Midbrain (tissue), 1 donor: ENCODE measurements at places on chromosomes 3 and 15.
A peak's percentile ranks its signal among the peaks of the same experiment; 100 is the strongest.

DNA sequence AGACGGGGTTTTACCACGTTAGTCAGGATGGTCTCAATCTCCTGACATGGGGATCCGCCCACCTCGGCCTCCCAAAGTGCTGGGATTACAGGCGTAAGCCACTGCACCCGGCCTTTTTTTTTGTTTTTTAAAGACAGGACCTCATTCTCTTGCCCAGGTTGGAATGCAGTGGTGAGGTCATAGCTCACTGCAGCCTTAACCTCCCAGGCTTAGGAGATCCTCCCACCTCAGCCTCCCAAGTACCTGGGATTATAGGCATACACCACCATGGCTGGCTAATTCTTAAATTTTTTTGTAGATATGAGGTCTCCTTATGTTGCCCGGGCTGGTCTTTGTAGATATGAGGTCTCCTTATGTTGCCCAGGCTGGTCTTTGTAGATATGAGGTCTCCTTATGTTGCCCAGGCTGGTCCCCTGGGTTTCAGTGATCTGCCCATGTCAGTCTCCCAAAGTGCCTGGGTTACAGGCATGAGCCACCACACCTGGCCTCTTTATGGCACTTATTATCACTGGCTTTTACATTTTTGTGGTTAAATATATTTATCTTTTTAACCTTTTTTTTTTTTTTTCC is 82.3 kb upstream of the RNU6-1 start:
- no peak for DNase-seq

DNA sequence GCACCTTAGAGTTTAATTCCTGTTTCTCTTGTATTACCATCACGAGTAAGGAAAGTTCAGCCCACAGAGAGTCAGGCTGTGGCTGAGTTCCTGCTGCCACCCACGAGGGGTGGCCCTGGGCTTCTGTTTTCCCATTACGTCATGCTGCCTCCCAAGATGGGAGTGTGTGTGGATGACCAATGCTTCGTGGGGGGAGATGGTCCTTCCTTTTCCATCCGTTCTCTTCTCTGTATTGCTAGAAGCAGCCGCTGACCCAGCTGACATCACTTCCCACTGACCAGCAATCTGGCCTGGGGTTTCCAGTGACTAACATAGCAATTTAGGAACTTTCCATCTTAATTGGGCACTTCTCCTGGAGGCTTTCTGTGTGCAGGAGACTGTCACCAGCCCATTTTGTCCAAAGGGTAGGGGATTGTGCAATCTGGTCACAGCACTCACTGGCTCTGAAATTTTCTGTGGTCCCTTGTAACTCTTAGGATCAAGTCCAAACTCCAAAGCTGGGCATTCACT is 9.3 kb downstream of the IRAK2 start:
- peak; percentile 39 for DNase-seq

GRCh38 chr15:96053781-96054428 is 276.6 kb upstream of the NR2F2 start:
- DNase-seq = no peak

- DNase-seq = no peak
Measured at GRCh38 chr15:87746333-87746732, 510.2 kb downstream of the NTRK3 start.

GRCh38 chr3:166685246-166685645 is 694.9 kb downstream of the ZBBX start:
- DNase-seq = no peak

GRCh38 chr15:65054333-65055200 is 9.4 kb downstream of the SLC51B start:
- DNase-seq = peak; percentile 67

GRCh38 chr3:134367869-134368750 is 6.1 kb downstream of the AMOTL2 start:
- DNase-seq = no peak

GRCh38 chr3:21729888-21730459 is 21.0 kb downstream of the ZNF385D start:
- DNase-seq = no peak

DNA sequence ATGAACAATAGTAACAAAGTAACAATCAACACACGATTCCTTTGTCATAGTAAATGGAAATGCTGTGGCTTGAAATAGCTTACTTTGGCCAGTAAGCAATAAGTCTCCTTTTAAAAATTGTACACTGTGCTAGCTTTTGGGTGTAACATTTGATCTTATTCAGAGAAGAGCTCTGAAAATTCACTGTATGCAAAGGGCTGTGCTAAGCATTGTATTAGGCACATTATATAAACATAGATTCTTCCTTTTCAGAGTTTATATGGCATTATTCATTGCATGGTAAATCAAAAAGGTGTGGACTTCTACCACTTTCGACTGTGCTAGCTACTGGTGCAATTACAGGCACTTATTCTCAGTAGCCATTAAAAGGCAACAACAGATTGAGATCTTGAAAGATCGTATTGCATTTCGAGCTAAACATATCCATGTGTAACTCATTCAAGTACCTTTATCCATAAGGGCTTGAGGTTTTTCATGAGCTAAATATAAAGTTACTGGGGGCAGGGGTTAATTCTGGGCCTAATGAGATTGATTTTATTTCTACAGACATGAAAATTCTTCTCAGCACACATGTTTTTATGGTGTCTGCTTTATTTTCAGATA is 246.8 kb downstream of the NR1D2 start:
- DNase-seq = no peak

GRCh38 chr15:87732976-87733375 is 523.6 kb downstream of the NTRK3 start:
- DNase-seq = no peak

DNA sequence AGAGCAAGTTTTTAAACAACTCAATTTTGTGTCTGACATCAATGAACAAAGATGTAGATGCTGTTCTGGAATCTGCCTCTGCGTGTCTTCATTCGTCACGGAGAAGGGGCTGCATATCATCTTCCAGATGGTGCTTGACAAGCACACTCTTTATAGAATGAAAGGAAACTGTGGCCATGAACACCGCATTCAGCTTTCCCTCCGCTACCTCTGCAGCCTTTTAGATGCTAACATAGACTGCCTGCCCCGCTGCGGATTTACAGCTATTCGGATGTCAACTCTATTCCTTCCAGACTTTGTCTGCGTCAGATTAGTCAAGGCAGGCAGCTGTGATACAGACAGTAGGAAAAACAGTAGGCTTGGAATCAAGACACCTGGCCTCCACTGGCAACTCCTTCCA is 232.9 kb downstream of the TJP1 start:
- DNase-seq = no peak

GRCh38 chr15:101139986-101140696 is 111.7 kb downstream of the CHSY1 start:
- DNase-seq = no peak

GRCh38 chr15:38425269-38425668 is 28.7 kb upstream of the FAM98B start:
- DNase-seq = no peak

DNA sequence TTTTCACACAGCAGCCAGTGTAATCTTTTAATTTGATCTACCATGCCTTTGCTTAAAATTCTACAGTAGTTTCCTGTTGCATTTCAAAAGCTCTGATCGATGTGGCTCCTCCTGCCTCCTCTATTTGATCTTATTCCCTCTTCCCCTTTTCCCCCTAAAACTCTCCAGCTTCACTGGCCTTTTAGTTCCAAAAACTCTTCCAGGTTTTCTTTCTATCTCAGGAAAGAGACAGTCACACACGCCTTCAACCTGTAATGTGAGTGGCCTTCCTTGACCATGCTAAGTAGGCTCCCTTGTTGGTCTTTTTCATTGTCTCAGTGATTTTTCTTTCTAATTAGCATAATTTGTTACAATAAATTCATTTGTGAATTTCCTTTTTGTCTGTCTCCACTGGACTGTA is 985 bp downstream of the TEX9 start:
- no peak for DNase-seq

- no peak for DNase-seq
Measured at GRCh38 chr3:15347063-15347736, 14.8 kb upstream of the SH3BP5 start.

- DNase-seq = no peak
Measured at GRCh38 chr15:90035095-90035839, 34.1 kb downstream of the ZNF710 start.

- no peak for DNase-seq
Measured at GRCh38 chr3:152646004-152646403, 188.9 kb upstream of the P2RY1 start.
